Stimulated activated CD4-positive, alpha-beta T cell treated with anti-CD3 and anti-CD28 coated beads, Interleukin-4, amount 100 ng/mL, for 1 hour (primary cell): ENCODE measurements at places on chromosomes 7 and 10.
A peak's percentile ranks its signal among the peaks of the same experiment; 100 is the strongest.

- DNase-seq = no peak
Measured at GRCh38 chr7:80393786-80394185, 118.1 kb downstream of the GNAT3 start.

DNA sequence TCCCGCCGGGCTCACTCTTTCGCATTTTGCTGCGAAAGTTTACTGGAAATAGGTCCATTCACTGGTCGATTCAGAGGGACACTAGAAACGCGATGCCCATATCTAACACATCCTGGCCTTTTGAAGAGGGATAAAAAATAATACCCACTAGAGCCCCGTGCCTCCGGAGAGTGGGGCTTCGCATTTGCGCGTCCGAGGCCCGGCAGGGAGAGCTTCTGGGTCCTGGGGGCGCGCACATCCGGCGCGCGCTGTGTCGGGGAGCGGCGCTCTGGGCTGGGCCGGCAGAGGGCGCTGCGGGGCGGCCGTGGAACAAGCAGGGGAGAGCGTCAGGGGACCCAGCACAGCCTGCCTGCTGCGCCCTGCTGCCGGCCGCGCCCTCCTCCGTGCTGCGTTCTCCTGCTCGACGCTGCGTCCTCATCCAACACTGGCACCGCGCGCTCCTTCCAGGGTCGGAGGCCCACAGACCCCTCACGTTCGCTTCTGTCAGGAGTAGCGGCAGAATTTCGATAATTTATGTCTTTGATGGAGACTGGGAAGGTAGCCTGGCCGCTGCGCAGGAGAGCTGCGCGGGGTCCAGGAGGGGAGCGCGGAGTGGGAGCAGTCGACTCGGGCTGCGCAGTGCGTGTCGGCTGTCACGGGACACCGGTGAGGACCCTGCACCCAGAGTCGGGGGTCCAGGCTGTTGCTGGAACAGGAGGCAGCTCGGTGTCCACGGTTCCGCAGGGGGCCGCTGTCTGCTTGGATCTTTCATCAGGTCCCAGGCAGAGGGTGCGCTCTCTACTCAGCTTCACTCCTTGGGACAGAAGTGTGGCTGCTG lies 41.5 kb upstream of the ZNF32 start:
- DNase-seq = peak; percentile 87

GRCh38 chr7:76246804-76247389 lies 45.2 kb downstream of the SRRM3 start:
- DNase-seq = no peak

DNA sequence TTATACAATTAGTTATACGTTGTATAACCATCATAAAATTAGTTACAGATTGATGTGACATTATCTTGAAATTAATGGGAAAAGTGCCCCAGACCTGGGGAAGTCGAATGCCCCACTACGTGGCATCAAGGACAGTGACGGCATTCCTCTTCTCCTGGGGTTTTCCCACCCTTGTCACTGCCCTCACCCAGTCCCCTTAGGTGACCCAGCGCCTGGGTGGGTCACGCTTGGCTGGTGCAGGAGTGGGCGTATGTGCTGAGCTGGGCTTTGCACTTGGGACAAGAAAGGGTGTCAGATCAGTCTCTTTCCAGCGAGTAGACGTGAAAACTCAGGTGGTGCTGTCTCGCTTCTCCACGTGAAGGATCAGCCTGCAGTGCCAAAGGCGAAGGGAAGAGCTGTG lies 7.6 kb downstream of the FOXK1 start:
- DNase-seq = no peak

DNA sequence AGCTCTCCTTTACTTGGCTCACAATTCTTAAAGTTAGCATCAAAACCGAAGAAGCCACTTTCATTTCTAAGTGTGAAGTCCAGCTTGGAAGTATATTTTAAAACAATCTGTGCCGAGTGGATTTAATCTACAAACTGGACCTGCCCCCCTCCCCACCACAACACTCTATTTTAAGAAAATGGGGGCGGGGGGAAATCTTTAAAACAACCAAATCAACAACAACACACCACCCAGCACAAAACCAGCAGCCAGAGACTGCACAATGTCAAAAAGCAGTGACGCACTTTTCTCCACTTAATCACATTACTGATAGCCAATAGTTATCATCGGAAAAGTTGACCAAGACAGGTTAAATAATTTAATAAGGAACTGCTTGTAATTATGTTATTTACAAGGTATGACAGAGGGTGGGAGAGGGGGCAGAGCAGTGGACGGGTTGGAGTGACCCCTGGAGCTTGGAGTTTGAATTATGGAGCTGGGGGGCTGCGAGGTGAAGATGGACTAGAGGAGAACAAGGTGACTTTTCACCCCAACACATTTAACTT lies 2.8 kb downstream of the EBF3 start:
- no peak for DNase-seq

DNA sequence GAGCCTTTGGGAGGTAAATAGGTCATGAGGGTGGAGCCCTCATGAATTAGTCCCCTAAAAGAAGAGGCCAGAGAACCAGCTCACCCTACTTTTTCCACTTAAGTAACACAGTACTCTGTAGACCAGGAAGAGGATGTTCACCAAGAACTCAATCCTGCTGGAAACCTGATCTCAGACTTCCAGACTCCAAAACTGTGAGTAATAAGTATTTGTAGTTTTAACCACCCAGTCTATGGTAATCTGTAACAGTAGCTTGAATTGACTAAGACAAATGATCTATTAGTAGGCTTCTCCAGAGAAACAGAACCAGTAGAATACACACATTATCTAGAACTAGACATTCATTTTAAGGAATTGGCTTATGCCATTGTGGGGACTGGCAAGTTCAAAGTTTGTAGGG lies 51.5 kb downstream of the ANKMY2 start:
- DNase-seq = no peak

DNA sequence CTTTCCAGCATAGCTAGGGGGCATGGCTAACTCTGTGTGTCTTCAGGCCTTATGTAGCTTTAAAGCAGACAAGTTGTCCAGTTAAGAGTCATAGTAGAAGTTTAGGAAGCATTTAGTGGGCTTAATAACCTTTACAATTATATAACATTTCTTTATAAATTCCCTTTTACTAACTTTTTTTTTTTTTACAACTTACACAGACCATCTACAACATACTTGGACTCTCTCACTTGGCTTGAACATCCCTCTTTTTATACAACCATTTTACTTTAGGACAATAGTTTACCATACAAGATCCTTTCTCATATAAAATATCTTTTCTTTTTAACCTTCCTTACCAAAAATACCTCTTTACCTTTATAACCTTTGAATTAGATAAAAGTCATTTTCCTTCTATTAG lies 26.3 kb downstream of the SP4 start:
- DNase-seq = no peak

- DNase-seq = no peak
Measured at GRCh38 chr7:27409776-27410175, 167.2 kb downstream of the EVX1 start.

- DNase-seq = no peak
Measured at GRCh38 chr7:159306012-159306411, 161.3 kb upstream of the VIPR2 start.

DNA sequence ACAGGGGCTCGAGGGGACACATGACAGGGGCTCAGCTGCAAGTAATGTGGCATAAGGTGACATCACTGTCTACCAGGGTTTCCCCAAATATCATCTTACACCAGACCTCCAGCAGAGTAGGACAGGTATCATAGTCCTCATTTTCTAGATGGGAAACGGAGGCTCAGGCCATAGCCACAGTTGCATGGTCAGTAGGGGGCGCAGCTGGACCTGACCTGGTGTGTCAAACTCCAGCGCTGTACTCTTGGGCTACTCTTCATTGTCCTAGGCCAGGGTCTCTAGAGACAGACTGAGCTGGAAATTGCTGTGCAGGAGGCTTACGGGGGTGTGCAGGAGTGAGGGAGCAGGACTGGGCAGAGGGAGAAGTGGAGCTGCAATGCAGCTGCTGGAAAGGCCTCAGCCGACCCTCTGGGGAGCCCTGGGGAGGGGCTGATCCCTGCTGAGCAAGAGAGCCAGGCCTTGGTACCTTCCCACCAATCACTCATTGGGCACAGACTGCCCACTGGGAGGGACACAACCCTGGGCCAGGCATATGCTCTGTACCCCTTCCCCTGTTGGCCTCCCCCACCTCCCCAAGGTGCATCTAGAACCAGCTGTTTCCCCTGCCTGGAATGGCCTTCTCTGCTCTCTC lies 89.9 kb downstream of the CDH23 start:
- peak; percentile 35 for DNase-seq

- DNase-seq = no peak
Measured at GRCh38 chr10:75770626-75771081, 339.2 kb downstream of the LRMDA start.

- no peak for DNase-seq
Measured at GRCh38 chr7:29328811-29329210, 134.2 kb downstream of the CHN2 start.

GRCh38 chr10:49761789-49762565 lies at the start of gene OGDHL:
Gene OGDHL, minus strand, starts transcription at chr10:49762323. Its CDS starts 3,731 bp downstream, at chr10:49758592.
- DNase-seq = peak; percentile 55

GRCh38 chr7:156236181-156236889 lies 404.2 kb upstream of the RNF32 start:
- DNase-seq = no peak

- DNase-seq = no peak
Measured at GRCh38 chr10:34031400-34031799, 696.9 kb upstream of the NRP1 start.

DNA sequence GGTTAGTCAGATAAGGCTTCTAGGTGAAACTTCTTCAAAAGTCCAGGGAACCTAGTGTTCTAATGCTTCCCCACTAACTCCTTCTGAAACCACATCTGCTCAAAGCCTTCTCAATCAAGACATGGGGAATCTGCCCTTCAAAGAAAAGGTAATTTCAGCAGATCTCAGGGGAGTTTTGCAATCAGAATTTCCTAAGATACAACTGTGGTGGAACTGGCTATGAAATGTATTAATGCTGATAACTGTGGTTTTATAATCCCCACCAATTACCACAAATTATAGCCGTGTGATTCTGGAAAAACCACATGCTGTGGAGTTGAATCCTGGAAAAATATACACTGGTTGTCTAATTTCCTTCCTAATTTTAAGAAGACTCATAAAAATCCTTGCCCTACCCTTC lies 233.8 kb downstream of the SORCS1 start:
- DNase-seq = no peak

- DNase-seq = no peak
Measured at GRCh38 chr7:48414011-48414732, 242.9 kb downstream of the ABCA13 start.

DNA sequence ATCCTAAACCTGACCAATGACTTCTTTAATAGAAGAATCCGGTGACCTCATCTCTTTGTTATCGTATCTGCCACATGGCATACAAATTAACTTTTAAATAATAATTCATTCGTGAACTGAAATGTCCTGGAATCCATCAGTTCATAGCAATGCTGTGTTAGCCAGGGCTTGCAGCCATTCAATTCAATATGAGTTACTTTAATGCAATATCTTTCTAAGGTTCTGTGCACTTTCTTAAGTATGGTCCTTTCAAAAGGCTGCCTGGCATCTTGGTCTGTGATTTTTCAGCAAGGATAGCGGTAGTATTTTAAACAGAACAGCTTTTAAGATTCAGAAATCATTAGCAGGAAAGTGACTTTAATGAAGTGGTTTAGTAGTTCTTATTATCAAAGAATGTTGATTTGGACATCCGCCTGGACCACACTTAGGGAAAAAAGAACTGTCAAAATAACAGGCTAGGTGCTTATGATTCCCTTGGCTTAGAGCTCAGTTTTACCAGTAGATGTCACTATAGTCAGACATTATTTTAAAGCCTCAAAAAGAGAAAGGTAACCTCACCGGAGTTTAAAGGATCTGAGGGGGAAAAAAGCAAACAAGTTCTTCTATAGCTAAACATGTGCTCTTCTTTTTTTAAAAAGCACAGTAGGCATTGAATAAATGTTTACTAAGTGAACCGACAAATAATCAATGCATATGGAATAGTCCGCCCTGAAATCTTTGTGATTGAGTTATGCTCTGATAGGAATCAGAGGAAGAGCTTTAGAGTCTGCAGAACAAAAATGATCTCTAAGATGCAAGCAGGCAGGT lies 22.7 kb downstream of the SLC35G1 start:
- DNase-seq = no peak

- DNase-seq = no peak
Measured at GRCh38 chr7:27739301-27739908, 557 bp upstream of the TAX1BP1 start.

DNA sequence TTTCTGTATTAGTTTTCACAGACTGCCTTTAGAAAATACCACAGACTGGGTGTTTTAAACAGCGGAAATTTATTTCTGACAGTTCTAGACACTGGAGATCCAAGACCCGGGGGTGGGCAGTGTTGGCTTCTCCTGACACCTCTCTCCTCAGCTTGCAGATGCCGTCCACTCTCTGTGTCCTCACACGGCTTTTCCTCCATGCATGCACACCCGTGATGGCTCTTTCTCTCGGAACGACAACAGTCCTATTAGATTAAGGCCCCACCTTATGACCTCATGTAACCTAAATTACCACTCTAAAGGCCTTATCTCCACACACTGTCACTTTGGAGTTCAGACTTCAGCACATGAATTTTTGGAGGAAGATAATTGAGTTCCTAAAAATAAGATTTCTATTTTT lies 142.9 kb upstream of the VWC2 start:
- DNase-seq = no peak

GRCh38 chr10:113775686-113776294 lies 24.3 kb downstream of the PLEKHS1 start:
- no peak for DNase-seq

GRCh38 chr7:15891151-15891881 lies 204.8 kb upstream of the MEOX2 start:
- no peak for DNase-seq

DNA sequence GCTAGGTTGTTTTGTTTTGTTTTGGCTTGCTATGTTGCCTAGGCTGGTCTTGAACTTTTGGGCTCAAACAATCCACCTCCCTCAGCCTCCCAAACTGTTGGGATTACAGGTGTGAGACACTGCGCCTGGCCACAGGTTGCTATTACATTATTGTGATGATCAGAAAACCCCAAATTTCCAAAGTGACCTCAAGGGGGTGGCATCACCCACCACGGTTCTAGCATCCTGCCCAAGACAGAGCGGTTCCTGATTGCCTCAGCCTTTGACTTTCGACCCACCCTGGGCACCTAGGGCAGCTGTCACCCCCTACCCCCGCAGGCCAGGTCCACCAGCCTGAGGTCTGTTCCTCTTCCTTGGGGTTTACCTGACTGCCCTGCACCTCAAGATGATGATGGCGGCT lies 28.4 kb downstream of the SBDS start:
- DNase-seq = no peak

GRCh38 chr10:98167191-98167590 lies 32.7 kb downstream of the R3HCC1L start:
- DNase-seq = no peak

- no peak for DNase-seq
Measured at GRCh38 chr10:67141300-67141699, 215.5 kb downstream of the LRRTM3 start.

- no peak for DNase-seq
Measured at GRCh38 chr7:121034929-121035328, 46.4 kb downstream of the CPED1 start.

- no peak for DNase-seq
Measured at GRCh38 chr10:76309741-76310587, 878.5 kb downstream of the LRMDA start.
